ENCODE measurements at places on chromosomes 5 and 9.

- DNase-seq = peak; percentile 62
Observed at GRCh38 chr5:177509381-177509951, at the start of gene DOK3. Gene DOK3, minus strand, starts transcription at chr5:177509826. Its CDS starts 286 bp downstream, at chr5:177509540.

DNA sequence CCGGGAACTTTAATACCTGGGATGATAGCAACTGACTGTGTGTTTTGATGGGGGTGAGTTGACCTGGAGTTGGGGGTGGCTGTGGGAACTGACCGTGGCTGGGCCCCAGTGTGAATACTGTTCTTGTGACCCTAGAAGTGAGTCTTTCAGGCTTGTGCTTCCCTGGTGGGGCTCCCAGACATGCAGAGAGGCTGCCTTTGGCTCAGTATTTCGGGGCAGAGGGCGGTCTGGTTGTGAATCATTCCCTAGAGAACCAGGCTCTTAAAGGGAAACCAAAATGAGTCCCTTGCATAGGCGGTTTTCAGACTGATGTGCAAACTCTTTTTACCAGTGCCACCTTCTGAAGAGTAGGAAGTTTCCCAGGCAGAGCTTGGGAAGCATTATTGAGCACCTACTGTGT, 132.1 kb downstream of the MACROH2A1 start:
- no peak for DNase-seq

DNA sequence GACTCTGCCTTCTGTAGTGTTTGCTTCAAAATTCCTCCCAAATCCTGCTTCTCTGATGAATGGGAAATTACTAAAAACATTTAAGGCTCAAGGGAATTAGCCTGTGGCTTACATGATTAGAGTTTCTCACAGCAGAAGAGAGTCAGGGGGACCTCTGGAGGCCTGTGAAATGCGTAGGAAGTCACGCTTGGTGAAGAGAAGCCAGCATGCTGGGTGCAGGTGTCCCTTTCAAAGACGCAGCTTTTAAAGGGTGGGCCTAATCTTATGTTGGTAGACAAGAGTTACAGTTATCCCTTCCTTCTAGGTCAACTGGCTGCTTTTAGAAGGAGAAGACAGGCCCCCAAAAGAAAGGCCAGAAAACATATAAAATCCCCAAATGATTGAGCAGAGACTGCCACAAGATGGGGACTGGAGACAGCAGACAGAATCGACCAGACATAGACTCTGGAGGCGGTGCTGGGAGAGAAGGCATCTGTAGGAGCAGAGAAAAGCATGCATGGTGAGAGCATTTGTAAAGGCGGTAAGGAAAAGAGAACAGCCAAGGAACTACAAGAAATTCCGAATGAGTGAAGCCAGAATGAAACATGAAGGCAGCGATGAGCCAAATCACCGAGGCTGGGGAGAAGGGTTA, 42.3 kb downstream of the B4GALT1 start:
- no peak for DNase-seq

- DNase-seq = no peak
Observed at GRCh38 chr5:36495611-36496010, 110.8 kb upstream of the SLC1A3 start.

- no peak for DNase-seq
Observed at GRCh38 chr5:170418736-170419135, 29.6 kb upstream of the KCNMB1 start.

GRCh38 chr5:40906351-40906751, 2.9 kb upstream of the C7 start:
- DNase-seq = no peak

Measured in OCI-M1 (cell line).